ENCODE measurements at places on chromosomes 1 and 21. TPM values are rescaled to one million over a fixed set of nuclear protein-coding genes. Genes with fewer than 3 reads are reported as not detected.

ASB17 gene
- not detected for total RNA-seq

- peak; percentile 96 for DNase-seq
Observed at GRCh38 chr1:201696217-201696761, 132.7 kb upstream of the IPO9 start.

DNA sequence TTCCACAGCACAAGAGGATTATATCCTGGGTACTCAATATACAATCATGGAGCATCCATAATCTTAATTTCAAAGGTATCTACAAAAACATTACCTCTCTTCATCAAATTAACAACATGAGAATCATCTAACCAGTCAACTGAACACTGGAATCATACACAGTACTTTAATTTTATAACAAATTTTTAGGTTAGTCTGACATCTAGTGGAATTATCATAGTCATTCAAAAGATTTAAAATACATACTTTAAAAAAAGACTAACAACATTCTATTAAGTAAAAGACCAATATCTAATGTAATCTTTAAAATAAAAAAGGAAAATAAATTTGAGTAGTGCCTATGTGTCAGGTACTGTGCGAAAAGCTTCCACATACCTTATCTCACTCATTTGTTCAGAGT, 16.8 kb upstream of the SH3GLB1 start:
- DNase-seq, result no peak

DNA sequence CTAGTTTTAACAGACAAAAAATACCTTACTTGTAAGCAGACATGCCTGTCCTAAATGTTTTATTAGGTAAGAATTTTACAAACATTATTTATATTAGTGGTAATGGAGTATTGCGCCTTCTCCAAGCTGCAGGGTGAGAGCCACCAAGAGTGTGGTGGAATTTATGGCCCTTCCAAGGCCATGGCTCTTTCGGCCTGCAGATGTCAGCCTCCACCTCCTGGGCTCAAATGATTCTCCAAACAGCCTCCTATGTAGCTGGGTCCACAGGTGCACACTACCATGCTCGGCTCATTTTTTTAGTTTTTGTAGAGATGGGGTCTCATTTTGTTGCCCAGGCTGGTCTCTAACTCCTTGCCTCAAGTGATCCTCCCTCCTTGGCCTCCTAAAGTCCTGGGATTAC, 56.3 kb downstream of the ITGB3BP start:
- no peak for DNase-seq

DNA sequence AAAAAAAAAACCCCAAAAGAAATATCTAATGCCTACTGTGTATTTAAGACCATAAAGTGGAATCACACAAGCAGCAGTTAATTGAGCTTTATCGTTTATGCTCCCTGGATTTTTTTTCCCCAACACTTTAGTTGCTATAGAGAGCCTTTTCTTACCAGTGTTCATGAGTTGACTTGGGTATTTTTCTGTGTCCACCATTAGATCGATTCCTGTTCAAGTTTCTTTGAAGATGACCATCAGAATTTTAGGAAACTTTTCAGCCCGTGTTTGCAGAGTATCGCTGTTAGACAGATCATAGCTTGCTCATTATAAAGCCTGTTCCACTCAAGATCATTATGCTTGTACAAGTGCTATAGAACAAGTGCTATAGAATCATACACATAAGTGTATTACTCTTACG, 1.5 kb downstream of the RALGPS2 start:
- DNase-seq, result no peak

DNA sequence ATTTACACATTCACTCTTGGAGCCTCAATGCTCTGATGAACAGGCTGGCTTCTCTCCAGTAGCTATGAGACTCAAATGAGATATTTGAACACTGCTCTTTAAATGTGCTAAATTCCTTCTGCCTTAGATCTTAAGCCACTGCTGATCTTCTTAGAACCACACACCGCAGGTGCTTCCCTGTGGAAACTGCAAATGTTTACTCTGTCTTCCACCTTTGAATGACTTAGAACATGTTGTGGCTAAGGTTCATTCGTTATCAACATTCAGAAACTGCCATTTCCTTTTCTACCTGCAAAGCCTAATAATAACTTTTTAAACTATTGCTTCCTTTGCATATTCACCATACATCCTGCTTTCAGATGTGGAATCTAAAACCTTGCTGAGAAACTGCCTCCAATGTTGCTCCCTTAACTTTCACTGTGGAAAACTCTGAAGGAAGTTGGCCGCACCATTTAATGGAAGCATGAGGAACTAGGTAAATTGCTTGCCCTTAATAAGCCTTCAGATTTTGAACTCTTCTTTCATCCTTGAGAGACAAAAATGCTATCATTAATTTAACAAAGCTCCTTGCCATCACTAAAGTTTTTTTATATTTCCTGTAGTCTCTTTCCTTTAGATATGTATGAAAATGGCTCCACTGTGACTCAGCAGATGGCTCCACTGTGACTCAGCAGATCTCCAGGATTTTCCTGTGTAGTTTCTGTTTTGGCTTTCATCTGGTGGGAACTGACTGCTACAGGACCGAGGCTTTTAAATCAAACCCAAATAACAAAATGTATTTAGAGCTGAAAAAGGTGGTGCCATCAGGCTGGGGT, 143.8 kb downstream of the TNFSF18 start:
- no peak for DNase-seq

DNA sequence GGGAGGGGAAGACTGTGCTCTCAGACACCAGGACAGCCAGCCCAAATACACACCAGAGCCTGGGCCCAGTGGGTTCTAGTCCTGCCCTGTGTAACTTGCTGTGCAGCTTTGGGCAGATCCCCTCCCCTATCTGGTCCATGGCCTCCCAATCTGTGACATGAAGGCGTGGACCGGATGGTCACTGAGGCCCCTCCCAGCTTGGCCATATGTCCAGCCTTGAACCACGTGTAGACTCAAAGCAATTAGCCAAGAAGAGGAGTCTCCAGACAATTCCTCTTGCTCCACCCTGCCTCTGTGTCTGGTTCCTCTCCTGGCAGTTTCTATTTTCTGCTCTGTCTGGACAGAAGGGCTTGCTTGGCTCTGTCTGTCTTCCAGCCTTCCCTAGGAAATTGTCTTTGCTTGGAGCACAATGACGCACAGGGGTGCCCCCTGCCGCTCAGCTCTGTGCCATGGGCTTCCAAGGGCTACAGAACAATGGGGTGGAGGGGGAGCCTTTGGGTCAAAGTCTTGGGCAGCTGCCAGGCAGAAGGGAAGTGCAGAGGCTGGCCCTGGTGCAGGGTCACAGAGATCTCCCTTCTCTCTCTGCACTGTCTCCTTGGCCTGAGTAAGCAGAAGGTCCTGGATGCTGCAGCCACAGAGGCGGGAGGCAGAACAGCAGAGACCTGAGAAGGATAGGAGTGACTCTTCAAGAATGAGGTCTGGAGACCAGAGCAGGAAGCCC, 66.1 kb downstream of the TENT5C start:
- peak; percentile 91 for DNase-seq

KDF1 gene
- not detected for total RNA-seq

CASP9 gene
- 10.8 TPM for total RNA-seq

GRCh38 chr1:151838222-151839081, 1.2 kb downstream of the C2CD4D start:
- DNase-seq, result peak; percentile 69

SLFNL1 gene
- total RNA-seq, result 0.14 TPM

ERVH48-1 gene
- total RNA-seq, result not detected

DIO1 gene
- not detected for total RNA-seq

- DNase-seq, result no peak
Observed at GRCh38 chr1:194289569-194290266, 1103.3 kb upstream of the B3GALT2 start.

DNA sequence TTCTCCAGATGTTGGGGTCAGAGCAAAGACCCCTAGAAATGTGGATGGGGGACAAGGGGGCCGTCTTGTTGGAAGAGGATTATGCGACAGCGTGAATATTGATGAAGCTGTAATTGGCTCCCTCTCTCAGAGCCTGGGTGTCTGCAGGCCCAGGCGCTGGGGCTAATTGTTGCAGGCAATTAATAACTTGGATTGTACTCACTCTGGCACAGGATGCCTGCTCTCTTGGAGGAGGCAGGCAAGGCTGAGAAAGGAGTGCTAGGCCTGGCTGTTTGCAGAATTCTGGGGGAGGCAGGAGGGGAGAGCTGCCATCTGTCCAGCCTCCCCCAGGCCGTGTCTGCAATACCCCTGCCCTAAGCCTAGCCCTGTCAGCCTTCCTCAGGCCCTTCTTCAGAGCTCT, 4.1 kb upstream of the DISP3 start:
- DNase-seq, result no peak

DNA sequence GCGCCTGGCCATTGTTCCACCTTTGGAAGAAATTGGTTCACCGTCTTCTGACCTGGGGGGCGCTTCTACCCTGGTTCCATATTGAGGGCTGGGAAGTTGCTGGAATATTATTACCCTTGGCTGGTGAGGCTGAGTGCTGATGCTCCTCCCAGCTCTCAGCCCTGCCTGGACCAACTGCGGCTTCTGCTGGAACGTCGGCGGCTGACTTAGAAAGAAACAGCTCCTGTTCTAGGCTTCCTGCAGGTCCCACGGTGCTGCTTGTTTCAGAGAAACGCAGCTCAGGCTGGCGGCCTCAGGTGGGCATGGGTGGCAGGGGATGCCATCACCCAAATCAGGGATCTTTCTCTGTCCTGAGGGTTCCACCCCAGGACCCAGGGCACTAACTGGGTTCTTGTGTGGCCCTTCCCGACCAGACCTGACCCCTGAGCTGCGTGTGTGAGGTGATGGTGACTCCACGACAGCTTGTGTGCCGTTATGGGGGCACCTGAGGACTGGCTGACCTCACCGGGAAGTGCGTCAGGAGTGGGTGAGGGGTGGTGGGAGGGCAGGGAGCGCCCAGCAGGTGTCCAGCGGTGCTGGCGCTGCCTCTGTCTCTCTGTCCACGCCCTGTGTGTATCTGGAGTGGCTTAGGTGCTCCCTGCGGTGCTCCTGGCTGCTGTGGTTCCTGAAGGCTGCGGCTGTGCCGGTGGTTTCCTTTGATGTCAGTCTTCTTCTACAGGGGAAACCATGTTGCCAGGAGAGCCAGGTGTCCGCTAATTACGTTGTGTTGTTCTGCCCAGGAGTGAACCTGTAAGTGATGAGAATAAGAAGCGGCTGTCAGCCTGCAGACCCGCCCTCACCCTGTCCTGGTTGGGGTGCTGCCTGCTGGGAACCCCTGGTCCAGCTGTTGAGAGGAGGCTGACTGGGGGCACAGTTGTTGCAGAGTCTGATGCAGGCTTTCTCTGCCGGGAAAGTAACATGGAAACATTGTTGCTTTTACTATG, 8.9 kb downstream of the SKI start:
- no peak for DNase-seq

MYCL gene
- total RNA-seq, result 0.14 TPM

GRCh38 chr1:193083365-193084088, 21.7 kb downstream of the GLRX2 start:
- DNase-seq, result no peak

DYNLT5 gene
- 1.9 TPM for total RNA-seq

DNA sequence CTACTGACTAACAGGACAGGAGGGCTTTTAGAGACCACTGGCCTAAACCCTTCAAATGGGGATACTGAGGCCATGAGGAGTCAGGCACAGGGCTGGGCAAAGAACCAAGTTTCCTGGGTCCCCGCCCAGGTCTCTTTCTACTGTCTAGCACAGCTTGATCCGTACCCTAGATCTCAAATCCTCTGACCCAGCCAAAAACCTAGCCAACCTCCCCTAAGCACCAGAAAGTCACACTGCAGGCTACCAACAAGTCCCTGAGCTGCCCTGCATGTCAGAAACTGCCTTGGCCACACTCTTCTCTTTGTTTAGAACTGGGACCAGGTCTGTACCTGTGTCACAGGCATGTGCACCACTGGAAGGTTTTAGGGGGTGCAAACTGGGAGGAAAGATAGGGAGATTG, 33.6 kb downstream of the AHDC1 start:
- DNase-seq, result no peak

- DNase-seq, result no peak
Observed at GRCh38 chr1:19922015-19922688, 1.3 kb downstream of the PLA2G2E start.

CAPN8 gene
- total RNA-seq, result not detected

LCE5A gene
- total RNA-seq, result not detected

- DNase-seq, result no peak
Observed at GRCh38 chr1:60695716-60696171, 386.6 kb upstream of the NFIA start.

NUDT4B gene
- not detected for total RNA-seq

MMEL1 gene
- total RNA-seq, result 1.8 TPM

DNA sequence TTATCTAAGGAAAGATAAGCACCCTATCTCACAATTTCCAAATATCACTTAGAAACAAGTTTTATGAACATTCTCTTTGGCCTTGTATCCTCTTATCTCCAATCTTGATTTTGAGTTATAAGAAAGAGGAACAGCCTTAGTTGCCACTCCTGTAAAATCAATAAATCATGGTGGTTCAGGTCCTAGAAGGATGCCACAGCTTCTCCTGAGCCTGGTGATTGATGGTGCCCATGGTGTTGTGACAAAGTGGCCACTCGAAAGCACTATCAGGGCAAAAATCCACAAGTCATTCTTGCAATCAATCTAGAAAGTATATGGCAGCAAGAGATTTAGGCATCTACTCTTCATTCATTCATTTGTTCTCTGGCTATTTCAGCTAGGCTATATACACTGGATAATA, 27.8 kb downstream of the GBP6 start:
- DNase-seq, result no peak

DNA sequence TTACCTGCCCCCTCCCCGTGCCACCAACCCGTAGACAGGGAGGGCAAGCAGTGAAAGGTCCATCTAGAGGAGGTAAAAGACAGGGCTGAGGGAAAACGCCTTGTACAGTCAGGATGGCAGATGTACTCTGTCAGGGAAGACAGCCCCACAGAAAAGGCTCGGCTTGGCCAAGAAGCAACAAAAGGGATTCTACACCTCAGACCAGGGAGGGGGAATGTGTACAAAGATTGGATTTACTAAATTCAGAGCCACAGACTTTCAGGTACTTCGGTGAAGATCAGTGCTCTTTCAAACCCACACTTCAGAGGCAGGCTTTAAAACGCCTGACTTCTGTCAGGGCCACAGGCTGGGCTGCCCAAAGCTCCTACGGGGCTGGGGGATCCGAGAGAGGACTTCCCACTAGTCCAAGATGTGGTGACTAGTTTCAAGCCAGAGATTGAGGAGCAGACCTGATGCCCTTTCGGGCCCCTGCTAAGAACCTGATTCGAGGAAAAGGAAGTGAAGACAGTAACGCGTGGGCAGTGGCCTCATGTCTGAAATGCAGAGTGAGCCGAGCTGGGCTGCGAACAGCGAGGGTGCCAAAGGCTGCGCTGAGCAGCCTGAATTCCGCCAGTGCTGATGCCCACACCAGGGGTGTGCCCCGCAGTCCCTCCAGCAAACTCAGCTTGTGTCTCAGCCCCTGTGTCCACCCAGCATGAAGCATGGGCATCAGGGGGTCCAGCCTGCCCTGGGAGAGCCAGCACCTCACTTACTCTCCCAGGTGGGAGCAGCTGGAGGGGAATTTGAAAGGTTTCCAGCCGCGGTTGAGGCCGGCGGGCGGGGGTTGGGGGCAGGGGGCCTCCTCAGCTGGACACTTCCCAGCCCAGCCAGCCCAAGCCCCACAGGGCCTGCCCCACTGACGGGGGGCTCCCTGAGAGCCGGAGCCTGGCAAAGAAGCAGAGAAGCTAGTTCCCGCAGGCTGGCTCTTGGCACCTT, 36.2 kb downstream of the KIAA1614 start:
- DNase-seq, result peak; percentile 71

KCNA3 gene
- total RNA-seq, result 0.71 TPM

Measured in posterior vena cava (tissue), 2 donors.